ENCODE measurements at places on chromosomes 5 and 9.

DNA sequence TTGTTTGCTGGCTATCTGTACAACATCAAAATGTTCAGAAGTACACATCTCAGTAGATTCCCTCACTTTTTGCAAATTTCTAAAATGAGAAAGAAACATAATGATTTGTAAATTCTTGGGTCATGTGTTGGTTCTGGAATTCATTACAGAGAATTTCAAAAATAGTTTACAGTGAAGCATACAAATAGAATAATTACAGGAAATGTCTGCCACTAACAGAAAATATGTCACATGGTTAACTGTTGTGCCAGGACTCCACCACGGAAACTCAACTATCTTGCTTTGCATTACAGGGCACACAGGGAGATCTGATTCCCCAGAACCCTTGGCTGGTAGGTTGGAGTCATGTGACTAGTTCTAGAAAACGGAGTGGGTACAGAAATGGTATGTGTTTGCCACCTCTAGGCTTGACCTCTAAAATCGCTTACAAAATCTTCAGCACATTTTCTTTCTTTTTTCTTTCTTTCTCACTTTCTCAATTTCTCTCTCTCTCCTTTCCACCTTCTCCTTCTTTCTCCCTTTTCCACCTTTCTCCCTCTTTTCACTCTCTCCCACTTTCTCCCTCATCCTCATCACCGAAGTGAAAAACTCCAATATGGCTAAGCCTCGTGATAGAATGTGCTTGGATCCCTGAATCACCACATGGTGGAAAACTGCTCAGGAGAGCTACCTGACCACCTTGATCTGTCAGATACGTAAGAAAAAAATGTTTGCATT, 32.4 kb downstream of the RASEF start:
- DNase-seq, result no peak

- no peak for DNase-seq
These were observed 6.8 kb downstream of the ITGA1 start for GRCh38 chr5:52794519-52794918.

GRCh38 chr5:133974142-133974541, 5.7 kb upstream of the C5orf15 start:
- DNase-seq, result no peak

GRCh38 chr9:113215132-113215531, 5.9 kb downstream of the FKBP15 start:
- peak; percentile 21 for DNase-seq

DNA sequence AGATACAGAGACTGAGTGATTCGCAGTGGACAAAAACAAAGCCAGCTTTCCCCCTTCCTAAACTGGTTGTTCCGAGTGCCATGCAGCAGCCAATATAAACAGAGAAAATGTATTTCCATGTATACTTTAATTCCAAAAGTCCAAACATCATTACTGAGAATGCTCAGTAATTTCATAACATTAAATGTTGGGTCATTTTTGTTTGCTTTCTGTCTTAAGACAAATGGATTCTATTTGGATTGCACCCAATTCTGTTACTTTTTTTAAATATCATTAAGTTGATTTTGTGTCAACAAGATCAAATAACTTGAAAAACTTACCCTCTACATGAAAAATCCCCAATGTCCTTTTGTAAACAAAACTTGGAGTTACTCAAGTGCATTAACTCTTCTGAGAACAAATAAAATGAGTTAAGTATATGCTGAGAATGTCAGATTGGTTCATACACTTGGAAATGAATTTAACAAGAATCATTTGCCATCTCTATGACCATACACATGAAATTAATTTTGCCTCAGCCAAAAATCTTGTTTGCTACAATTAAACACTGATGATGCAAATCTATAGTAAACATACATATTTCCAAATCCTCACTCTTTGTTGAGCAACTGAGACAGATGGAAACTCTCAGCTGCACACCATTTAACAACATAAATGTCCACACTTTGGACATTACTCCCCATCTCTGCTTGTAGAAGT, 19.4 kb downstream of the LURAP1L start:
- DNase-seq, result no peak

DNA sequence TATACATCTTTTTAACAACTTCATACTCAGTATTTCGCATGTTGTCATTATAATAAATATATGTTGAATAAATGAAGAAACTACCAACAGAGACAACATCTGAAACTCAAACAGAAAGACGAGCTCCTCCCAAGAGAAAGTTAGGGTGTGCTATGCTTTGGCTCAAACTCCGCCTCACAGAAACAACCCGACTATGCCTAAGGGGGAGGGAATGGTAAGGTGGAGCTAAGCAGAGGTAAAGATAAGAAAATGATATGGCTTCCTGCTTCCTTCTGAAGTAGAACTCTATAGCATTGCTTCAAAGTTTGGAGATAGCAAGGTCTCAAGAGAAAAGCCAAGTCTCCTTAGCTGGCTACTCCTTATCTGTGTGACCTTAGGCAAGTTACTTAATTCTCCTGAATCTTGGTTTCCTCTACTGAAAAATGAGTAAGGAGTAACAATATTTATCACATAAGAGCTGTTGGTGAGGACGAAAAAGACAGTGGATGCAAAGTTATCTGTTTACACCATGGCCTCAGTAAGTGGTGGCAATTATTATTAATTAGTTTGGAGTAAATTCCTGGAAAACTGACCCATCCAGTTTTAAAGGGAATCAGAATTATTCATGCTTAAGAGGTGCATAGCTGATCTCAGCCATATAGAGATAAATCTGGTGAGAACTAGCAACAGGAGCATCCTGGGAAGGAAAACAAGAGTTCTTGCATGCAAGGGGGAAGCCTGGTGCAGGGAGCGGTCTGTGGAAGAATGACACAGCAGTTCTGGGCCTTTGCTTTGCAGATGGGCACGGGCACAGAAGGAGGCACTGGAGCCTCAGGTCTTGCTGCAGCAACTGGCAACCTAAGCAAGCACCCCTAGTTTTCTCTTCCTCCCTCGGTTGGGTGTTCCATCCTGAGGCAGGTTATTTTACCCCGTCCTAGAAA, 73.3 kb downstream of the GLIS3 start:
- no peak for DNase-seq

DNA sequence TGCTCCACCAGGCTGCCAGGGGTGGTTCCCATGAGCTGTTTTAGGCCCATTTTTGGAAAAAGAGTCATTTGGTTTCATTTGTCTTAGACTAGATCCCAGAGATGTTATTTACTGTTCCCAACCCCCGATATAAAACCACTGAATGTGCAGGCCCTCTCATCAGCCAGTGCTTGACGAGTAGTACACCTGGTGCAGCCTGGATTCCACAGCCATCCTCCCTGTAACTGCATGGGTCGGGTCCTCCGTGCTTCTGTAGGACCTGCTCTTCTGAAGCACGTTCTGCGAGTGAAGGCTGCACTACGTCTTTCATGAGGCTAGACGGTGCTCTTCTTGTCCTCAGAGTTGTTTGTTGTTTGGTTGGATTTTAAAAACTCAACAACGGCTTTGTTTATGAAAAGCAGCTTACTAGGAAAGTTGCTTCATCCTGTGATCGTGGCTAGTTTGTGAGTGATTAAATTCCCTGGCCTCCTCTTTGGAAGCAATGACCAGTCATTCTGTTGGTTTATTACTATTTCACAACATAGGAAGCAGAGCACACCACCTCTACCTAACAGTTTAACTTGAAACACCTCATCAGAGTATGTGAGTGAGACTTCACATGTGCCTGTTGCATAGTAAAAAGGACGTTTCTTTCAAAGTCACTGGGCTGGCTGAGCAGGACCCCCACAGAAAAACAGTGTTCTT, 135.2 kb downstream of the AOPEP start:
- peak; percentile 41 for DNase-seq

DNA sequence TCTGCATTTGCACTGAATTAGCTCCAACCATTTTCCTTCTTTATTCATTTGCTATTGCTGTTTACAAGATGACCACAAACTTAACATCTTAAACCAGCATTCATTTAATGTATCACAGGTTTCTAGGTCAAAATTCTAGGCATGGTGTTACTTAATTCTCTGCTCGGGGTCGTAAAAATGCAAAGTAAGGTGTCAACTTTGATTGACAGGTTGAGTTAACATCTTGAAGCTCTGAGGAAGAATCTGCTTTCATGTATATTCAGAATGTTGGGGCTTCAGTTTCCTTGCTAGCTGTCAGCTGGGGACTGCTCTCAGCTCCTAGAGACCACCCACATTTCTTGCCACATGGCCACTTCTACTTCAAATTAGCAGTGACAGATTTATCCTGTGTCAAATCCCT, 348.7 kb upstream of the GRIN3A start:
- no peak for DNase-seq

DNA sequence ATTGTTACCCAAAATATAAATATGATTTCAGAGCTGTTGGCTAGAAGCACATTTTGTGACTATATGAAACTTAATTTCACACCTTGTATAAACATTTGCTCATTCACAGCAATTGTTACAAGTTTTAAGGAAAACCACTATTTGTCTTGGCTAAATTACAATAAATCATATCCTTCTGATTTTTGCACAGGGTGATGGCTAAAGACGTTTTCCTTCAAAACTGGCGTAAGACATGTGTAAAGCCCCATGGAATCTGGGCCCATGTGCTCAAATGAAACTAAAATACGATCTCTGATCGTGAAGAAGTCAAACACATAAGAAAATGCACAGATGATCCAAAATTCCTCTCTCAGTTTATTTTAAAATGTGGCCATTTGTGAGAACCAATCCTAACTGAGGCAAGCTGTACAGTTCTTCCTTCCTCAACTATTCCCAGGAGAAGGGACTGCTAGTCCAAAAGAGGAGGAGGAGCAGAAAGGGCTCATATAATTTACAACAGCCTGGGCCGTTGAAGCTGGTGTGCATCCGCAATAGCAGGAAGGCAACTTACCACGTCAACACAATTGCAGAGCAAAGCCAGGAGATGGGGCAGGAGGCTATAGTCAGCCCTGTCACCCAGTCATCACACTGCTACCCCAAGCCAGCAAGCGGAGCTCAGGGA, 98.4 kb downstream of the MED27 start:
- peak; percentile 25 for DNase-seq

GRCh38 chr9:92534204-92534603, 1.6 kb downstream of the ECM2 start:
- DNase-seq, result no peak

GRCh38 chr9:89367726-89368437, 49.6 kb downstream of the SECISBP2 start:
- DNase-seq, result no peak

GRCh38 chr5:12242950-12243888, 339.0 kb upstream of the CTNND2 start:
- DNase-seq, result peak; percentile 5

DNA sequence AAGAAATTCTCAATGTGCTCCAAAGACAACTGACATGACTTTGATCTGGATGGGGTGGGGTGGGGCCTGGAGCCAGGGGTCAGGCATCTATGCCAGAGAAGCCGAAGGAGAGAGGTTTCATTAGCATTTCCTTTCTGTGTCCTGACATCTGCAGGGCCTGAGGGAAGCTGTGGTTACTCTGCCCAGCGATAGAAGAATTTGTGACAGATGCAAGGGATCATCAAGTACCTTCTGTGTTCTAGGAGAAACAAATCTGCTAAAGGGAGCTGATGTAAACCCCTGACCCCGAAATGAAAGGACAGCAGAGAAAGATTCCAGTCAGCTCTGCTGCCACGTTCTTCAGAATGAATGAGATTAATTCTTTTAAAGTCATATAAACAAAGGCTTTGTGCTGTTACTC, 335.7 kb downstream of the PRELID2 start:
- DNase-seq, result peak; percentile 20

GRCh38 chr9:136719195-136719880, 7.0 kb downstream of the DIPK1B start:
- DNase-seq, result no peak

All from fibroblast of upper back skin (primary cell).